ENCODE measurements at places on chromosomes 5 and 9. TPM values are rescaled to one million over a fixed set of nuclear protein-coding genes. Genes with fewer than 3 reads are reported as not detected.

Gene ANKRD33B
- 2.3 TPM for total RNA-seq

DNA sequence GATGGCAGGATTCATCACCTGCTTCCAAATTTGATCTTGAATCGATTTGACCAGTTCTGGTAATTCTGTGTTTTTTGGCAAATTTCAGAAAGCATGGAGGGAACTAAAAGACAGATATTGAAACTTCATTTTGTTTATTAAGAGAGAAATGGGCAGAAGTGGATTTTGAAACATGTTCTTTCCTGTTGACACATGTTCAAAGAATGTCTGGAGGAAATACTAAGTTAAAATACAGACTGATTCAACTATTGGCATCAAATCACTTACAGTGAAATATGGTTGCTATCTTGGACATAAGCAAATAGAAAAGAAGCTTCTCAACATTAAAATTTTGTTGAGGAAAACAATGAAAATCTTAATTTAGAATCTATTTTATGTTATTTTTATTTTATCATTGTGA, 19.3 kb upstream of the GZMK start:
- DNase-seq, result no peak
- H3K27me3 ChIP-seq, result no peaks in the 10 kb centered on the region
- H3K4me3 ChIP-seq, result no peak overlapping the region
- H3K36me3 ChIP-seq, result no peaks in the 10 kb centered on the region
- peaks cover 51% of the 10 kb centered on the region for H3K4me1 ChIP-seq

DNA sequence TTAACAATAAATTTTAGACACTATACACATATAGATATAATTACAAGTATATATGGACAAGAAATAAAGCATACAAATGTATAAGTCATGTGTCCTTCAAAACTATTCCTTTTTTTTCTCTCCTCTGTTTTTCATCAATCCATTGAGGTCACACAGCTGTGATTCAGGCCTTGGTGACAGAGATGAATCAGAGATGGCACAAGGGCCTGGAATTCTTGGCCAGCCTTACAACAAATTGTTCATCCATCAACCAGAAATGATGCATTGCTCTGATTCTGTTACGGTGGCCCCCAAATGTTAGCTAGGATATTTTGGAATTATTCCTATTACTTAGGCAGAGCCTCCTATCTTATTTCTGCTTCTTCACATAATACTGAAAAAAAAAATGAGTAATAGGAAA, 108.7 kb upstream of the MPDZ start:
- no peaks in the 10 kb centered on the region for H3K27me3 ChIP-seq
- H3K36me3 ChIP-seq, result no peaks in the 10 kb centered on the region
- no peak overlapping the region for H3K4me3 ChIP-seq

GRCh38 chr5:174572591-174572990, 151.8 kb upstream of the MSX2 start:
- H3K36me3 ChIP-seq, result no peaks in the 10 kb centered on the region
- H3K27ac ChIP-seq, result no peak overlapping the region
- H3K4me3 ChIP-seq, result no peak overlapping the region
- H3K27me3 ChIP-seq, result no peaks in the 10 kb centered on the region
- no peaks in the 10 kb centered on the region for H3K4me1 ChIP-seq
- DNase-seq, result no peak

Gene TLX3
- total RNA-seq, result not detected

Gene STING1
- 141 TPM for total RNA-seq

Gene IFNK
- not detected for total RNA-seq

Gene SPINK4
- total RNA-seq, result not detected

DNA sequence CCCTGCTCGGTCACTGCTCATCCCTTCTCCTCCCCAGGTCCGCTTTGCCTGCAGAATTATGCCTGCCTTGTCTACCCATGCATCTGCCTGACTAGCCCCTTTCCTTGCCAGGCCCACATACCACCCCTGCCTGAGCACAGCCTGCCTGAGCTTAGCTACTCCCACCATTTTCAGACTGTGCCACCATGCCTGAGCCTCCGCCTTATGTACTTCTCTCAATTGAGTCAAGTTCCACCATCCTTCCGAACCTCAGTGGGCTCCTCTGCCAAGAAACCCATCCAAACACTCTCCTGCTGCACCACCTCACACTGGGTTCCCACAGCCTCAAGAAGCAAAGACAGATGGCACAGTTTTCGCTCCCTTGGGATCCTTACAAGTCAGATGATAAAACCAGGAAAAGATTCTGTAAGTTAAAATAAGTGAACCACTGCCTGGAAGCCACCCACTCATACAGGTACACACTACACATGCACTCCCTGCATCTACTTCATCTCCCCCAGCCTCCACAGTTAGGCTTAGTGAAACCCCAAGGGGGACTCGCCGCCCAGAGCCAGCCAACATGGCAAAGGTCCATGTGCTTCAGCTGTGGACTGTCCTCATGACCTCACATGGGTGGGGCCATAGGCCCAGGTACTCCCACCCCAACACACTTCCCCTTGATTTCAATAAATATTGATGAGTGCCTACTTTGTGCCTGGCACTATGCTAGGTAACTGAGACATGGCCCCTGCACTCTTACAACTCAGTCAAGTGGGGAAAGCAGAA, 23.1 kb downstream of the P4HA2 start:
- no peak for DNase-seq
- H3K4me3 ChIP-seq, result no peak overlapping the region
- no peaks in the 10 kb centered on the region for H3K27me3 ChIP-seq
- no peaks in the 10 kb centered on the region for H3K36me3 ChIP-seq
- no peaks in the 10 kb centered on the region for H3K4me1 ChIP-seq

DNA sequence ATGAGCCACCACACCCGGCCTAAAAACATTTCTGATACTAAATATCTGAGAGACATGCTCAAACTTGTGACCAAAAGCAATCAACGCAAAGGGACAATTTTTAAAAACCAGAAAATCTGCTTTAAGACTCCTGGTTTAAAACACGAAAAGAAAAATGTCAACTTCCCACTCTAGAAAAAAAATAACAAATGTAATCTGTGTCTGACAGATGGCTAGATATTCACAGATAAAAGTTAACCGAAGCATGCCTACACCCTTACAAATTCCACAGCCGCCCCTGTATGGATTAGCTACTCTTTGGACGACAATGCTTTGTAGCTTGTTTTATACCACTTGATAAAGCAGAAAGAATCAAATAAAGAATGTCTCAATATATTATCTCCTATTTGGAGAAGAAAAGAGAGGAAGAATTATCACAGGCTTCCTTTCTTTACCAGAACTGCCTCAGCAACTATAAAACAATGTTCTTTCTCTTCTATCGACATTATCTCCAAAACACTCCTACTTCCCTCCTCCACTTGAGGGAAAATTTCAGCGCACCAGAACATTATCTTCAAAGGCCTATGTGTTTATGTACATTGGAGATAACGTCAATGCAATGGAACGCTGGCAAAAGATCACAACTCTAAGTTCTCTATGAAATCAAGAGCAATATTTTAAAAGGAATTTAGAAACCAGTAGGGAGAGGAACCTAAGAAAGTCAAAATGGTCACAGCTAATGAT, 26.2 kb downstream of the CEMIP2 start:
- no peaks in the 10 kb centered on the region for H3K4me1 ChIP-seq
- DNase-seq, result no peak
- H3K4me3 ChIP-seq, result no peak overlapping the region
- H3K27ac ChIP-seq, result no peak overlapping the region

Gene FXN
- 15.9 TPM for total RNA-seq

Gene DAB2
- 2.3 TPM for total RNA-seq

- no peak overlapping the region for H3K4me3 ChIP-seq
- no peaks in the 10 kb centered on the region for H3K4me1 ChIP-seq
These were observed 80.2 kb downstream of the SREK1 start for GRCh38 chr5:66224274-66224673.

GRCh38 chr9:136485049-136486045, 2.5 kb upstream of the SEC16A start:
- H3K27ac ChIP-seq, result no peak overlapping the region
- no peak overlapping the region for H3K4me3 ChIP-seq
- no peaks in the 10 kb centered on the region for H3K36me3 ChIP-seq
- H3K4me1 ChIP-seq, result peaks cover 31% of the 10 kb centered on the region
- H3K27me3 ChIP-seq, result no peaks in the 10 kb centered on the region

Gene TRAF1
- total RNA-seq, result 174 TPM

Gene PCDH1
- total RNA-seq, result not detected

DNA sequence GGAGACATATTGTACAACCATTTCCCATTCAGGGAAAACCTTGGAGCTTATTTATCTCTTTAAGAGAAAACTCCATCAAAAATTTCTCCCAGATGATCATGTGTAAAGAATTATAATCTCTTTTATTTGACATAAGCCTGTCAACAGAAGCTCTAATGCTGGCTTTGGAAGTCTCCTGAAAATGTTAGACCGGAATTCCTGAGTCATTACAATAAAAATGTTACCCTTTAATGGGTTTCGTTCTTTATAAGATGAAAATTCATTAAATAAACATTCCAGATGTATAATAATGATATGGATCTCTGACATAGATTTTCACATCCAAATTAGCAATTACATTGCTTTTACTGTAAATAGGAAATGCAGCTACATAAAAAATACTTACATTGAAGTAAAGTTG, 1036.4 kb downstream of the EFNA5 start:
- H3K4me3 ChIP-seq, result no peak overlapping the region
- no peaks in the 10 kb centered on the region for H3K27me3 ChIP-seq
- H3K36me3 ChIP-seq, result no peaks in the 10 kb centered on the region
- H3K27ac ChIP-seq, result no peak overlapping the region
- DNase-seq, result no peak

Gene KCNIP1
- not detected for total RNA-seq

Gene SEMA6A
- not detected for total RNA-seq

GRCh38 chr5:139243425-139243970, 45.3 kb upstream of the SIL1 start:
- H3K36me3 ChIP-seq, result no peaks in the 10 kb centered on the region
- H3K27ac ChIP-seq, result no peak overlapping the region
- no peak overlapping the region for H3K4me3 ChIP-seq
- no peaks in the 10 kb centered on the region for H3K27me3 ChIP-seq

DNA sequence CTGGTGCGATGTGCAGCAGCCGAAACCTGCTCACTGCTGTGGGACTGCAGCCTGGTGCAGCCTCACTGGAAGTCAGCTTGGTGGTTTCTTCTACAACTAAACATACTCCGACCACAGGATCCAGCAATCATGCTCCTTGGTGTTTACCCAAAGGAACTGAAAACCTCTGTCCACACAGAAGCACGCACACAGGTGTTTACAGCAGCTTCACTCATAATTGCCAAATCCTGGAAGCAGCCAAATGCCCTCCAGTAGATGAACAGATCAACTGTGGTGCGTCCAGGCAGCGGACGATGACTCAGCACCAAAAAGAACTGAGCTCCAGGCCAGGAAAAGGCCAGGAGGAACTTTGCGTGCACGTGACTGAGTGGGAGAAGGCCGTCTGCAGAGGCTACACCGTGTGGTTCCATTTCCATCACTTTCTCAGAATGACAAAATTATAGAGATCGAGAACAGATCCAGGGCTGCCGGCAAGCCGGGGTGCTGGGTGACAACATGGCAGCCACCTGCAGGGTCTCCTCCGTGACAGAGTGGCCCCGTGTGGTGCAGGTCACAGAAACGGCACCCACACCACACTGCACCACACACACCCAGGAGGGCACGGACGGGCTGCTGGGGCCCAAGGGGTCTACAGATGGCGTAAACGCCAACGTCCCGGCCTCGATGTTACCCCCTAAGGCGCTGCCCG, 23.1 kb upstream of the NSMF start:
- DNase-seq, result no peak
- no peak overlapping the region for H3K27ac ChIP-seq
- H3K4me3 ChIP-seq, result no peak overlapping the region
- H3K4me1 ChIP-seq, result no peaks in the 10 kb centered on the region
- no peaks in the 10 kb centered on the region for H3K27me3 ChIP-seq
- no peaks in the 10 kb centered on the region for H3K36me3 ChIP-seq

- H3K27ac ChIP-seq, result no peak overlapping the region
- H3K36me3 ChIP-seq, result no peaks in the 10 kb centered on the region
- no peaks in the 10 kb centered on the region for H3K4me1 ChIP-seq
- no peaks in the 10 kb centered on the region for H3K27me3 ChIP-seq
- no peak overlapping the region for H3K4me3 ChIP-seq
These were observed 5.4 kb downstream of the GDA start for GRCh38 chr9:72154468-72155285.

- no peaks in the 10 kb centered on the region for H3K36me3 ChIP-seq
- no peak for DNase-seq
- H3K27me3 ChIP-seq, result no peaks in the 10 kb centered on the region
- H3K27ac ChIP-seq, result no peak overlapping the region
- no peaks in the 10 kb centered on the region for H3K4me1 ChIP-seq
These were observed 118.8 kb upstream of the RPS23 start for GRCh38 chr5:82396871-82397514.

DNA sequence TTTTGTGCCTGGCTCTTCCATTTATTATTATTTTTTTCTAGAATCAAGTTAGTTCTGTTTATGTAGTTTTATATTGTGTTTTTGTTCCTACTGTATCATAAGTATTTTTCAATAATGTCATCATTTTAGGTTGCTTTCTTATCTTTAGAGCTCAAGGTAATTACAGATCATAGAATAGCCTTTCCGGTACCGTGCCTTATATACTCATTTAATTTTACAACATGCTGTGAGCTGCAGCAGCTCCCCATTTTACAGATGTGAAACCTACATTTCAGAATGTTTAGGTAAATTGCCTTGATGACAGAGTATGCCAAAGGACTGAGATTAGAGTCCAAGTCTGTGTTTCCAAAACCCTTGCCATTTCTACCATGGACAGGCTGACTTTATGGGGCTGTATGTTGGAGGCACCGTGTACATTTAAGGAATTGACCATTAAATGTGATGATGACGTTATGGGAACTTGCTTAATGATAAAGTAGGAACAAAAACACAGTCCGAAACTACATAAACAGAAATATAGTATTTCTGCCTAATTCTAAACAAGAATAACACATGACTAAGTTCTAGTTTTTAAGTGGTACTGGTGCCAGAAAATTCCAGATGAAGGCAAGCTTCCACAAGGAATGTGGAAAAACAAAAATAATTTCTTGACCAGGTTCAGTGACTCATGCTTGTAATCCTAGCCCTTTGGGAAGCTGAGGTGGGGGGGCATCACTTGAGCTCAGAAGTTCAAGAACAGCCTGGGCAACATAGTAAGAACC, 97.7 kb downstream of the IQGAP2 start:
- peaks cover 5% of the 10 kb centered on the region for H3K36me3 ChIP-seq
- DNase-seq, result no peak
- H3K4me1 ChIP-seq, result peaks cover 55% of the 10 kb centered on the region

DNA sequence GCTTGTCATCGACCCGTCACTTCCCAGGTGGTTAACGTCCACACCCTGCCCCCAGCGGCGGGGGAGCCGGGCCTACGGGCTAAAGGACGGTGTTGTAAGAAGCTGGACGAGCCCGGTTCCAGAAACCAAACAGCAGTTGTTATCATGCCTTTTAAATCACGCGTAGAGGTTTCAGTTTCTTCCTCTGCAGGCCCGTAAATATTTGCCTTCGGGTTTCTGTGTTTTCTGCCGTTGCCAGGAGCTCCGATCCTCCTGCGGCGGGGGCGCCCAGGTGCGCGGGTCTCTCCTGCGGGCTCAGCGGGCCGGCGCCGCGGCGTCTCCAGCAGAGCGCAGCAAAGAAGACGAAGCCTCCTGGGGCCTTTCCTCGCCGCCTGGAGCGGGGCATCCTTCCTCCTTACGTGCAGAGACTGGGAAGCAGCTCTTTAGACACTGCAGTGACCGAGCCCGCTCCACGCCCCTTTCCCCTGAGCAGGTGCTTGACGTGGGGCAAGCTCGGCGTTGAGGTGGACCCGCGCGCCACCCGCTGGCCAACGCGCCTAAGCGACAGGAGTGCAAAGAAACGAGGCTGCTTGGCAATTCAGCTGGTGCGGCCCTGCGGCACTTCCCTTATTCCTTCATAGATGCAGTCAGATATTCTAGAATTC, 21.8 kb upstream of the TTC1 start:
- H3K4me1 ChIP-seq, result no peaks in the 10 kb centered on the region
- H3K27ac ChIP-seq, result no peak overlapping the region
- no peaks in the 10 kb centered on the region for H3K36me3 ChIP-seq
- no peaks in the 10 kb centered on the region for H3K27me3 ChIP-seq

Gene TPPP
- 0.97 TPM for total RNA-seq

Measured in CD4-positive, alpha-beta memory T cell (primary cell).